ENCODE measurements at places on chromosomes 2 and 18.

GRCh38 chr2:218406209-218406948 is 6.7 kb downstream of the CTDSP1 start:
- peak; percentile 93 for DNase-seq

DNA sequence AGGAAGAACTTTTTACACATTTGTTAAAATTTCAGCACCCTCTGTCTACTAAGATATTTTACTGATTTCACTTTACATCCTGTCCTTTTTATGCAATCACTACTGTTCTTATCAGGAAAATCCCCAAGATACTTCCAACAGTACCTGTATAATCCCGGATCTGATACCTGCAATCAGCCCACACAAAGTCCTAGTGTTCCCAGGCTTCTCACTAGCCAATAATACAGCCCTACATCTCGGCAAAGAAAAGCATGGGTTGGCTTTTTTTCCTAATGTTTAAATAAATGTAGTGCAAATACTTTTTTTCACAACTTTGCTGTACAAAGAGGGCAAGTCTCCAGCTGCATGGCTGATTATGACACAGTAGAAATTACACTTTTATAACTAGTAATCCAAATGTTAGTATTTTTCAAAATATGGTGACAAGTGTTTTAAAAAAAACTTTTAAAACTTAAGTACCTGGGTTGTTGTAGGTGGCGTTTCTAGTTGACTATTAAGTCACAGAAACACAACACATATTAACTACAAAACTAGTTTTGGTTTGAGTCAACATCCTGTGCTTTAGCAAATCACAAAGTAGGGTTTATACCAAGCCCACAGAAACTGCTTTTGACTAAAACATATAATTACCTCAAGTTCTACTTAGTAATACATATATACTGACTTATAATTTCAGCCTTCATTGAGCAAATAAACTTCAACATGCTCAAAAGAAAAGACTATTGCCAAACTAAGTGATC is 19.5 kb downstream of the CNOT11 start:
- DNase-seq = peak; percentile 29

DNA sequence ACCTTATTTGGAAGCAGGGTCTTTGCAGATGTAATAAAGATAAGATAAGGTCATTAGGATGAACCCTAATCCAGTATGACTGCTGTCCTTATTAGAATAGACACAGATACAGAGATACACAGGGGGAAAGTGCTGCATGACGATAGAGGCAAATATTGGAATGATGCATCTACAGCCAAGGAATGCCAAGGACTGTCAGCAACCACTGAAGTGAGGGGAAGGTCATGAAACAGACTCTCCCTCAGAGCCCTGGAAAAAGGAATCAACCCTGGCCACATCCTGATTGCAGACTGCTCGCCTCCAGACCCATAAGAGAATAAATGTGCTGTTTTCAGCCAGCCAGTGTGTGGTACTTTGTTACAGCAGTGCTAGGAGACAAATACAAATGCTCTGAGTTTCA is 14.8 kb downstream of the TMEM237 start:
- no peak for DNase-seq

- DNase-seq = no peak
Measured at GRCh38 chr18:22005191-22005841, 164.1 kb upstream of the GATA6 start.

- DNase-seq = no peak
Measured at GRCh38 chr18:58590254-58590653, 38.6 kb downstream of the ALPK2 start.

GRCh38 chr2:241609859-241610793 is 26.8 kb downstream of the THAP4 start:
- DNase-seq = peak; percentile 92

DNA sequence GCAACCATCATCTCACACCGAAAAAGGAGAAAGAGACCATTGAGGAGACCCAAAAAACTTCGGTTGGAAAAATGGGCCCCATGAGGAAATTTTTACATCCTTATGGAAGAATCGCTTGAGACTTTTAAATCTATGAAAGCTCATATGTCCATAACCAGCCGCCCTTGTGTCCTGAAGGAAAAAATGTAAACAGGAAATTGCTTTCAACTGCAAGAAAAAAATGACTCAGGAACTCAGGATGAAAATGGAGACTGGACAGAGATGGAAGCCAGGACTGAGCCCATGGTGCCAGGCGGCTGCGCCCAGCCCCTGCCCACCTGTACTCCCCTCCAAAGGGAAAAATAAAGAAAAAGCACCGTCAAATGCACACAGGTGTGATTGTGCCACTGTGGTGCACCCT is 81.5 kb upstream of the SLC66A3 start:
- DNase-seq = no peak

DNA sequence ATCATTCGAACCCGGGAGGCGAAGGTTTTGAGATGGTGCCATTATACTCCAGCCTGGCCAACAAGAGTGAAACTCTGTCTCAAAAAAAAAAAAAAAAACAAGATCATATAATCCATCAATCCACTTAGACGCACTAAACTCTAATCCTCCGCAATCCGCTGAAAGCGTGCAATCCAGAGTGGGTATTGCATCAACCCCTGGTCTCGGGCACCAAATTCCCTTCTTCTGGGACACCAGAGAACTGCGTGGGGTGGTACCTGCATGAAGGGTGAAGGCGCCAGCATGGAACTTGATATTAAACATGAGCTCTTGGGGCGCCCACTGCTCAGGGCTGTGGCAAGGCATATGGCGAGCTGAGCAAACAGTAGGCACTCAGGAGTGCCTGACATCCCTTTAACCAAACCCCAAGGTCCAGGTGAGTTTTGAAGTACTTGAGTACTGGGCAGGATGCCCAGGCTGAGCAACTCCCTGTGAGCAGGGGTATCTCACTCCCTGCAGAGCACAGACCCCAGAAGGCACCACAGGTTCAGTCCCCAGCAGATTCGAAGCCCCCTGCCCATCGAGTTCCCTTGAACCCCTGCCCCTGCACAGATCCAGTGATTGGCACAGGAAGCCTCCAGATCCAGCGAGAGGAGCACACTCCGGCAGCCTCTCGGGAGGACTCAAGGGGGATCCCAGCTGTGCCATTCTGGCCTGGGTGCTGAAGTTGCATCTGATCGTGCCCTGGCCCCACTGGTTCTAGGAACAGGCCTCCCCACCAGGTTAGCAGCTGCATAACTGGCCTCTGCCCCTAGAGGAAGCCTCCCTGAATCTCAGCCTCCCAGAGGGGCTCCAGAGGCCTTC is 8.0 kb downstream of the ALPI start:
- DNase-seq = no peak

- DNase-seq = no peak
Measured at GRCh38 chr18:50042611-50043010, 152.3 kb downstream of the MYO5B start.

GRCh38 chr18:11005528-11005927 is 143.8 kb downstream of the PIEZO2 start:
- no peak for DNase-seq

GRCh38 chr2:179932786-179933185 is 71.4 kb upstream of the ZNF385B start:
- DNase-seq = no peak

GRCh38 chr2:128313931-128314347 is 4.7 kb downstream of the HS6ST1 start:
- no peak for DNase-seq

- peak; percentile 16 for DNase-seq
Measured at GRCh38 chr2:237122214-237122666, 36.6 kb downstream of the COPS8 start.

GRCh38 chr2:21067859-21068537 is 24.1 kb upstream of the APOB start:
- DNase-seq = no peak

DNA sequence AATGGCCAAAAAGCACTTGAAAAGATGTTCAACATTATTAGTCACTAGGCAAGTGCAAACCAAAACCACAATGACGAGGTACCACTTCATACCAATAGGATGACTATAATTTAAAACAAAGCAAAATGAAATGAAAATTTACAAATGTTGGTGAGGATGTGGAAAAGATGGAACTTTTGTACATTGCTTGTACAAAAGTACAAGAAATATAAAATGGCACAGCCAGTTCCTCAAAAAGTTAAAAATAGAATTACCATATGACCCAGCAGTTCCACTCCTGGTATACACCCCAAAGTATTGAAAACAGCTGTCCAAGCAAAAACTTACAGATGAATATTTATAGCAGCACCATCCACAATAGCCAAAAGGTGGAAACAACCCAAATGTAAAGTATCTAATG is 107.8 kb upstream of the XPO1 start:
- DNase-seq = no peak

GRCh38 chr2:209960676-209961630 is 41.5 kb upstream of the RPE start:
- DNase-seq = peak; percentile 12

DNA sequence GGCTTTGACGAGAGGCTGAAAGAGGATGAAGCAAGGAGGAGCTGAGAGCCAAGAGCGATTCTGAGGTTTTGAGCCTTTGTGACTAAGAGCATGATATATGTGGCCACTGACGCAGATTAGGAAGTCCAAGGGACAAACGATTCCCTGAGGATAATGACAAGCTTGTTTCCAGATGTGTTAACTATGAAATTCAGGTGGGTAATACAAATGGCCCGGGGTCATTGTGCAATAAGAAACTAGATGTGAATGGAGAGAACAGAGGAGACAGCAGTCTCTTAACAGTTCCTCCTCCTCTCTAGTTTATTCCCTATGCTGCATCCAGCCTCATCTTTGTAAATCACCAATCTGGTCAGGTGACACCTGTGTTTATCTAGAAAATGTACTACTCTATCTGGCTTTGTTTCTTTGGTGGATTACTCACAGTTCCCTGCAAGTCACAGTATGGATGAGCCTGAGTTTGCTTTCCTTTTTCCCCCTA is 84.2 kb downstream of the SOCS6 start:
- no peak for DNase-seq

DNA sequence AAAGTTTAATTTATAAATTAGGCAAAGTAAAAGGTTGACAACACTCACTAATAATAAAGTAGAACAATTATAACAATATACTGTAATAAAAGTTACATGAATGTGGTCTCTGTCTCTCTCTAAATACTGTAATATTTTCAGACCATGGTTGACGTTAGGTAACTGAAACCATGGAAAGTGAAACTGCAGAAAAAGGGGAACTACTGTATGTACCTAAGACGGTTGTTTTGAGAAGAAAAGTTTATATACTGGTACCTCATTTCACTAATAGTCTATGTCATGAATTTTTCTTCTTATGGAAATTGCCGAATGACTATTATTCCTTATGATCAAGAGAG is 166.7 kb upstream of the ZNF521 start:
- no peak for DNase-seq

GRCh38 chr2:114569166-114569565 is 126.7 kb downstream of the DPP10 start:
- no peak for DNase-seq

GRCh38 chr2:85449214-85449588 is 30.7 kb downstream of the SH2D6 start:
- no peak for DNase-seq

- DNase-seq = no peak
Measured at GRCh38 chr18:63224630-63225029, 94.9 kb downstream of the BCL2 start.

DNA sequence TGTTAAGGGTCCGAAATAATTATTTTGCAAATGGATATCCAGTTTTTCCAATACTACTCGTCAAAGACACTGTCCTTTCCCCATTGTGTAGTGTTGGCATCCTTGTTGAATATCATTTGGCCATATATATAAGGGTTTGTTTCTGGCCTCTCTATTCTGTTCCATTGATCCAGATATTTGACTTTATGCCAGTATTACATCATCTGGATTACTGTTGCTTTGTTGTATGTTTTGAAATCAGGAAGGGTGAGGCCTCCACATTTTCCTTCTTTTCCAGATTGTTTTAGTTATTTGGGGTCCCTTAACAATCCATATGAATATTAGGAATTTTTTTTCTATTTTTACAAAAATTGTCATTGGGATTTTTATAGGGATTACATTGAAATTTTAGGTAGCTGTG is 244.1 kb downstream of the GPD2 start:
- DNase-seq = no peak

GRCh38 chr2:149456285-149456684 is 125.9 kb downstream of the LYPD6 start:
- DNase-seq = no peak

DNA sequence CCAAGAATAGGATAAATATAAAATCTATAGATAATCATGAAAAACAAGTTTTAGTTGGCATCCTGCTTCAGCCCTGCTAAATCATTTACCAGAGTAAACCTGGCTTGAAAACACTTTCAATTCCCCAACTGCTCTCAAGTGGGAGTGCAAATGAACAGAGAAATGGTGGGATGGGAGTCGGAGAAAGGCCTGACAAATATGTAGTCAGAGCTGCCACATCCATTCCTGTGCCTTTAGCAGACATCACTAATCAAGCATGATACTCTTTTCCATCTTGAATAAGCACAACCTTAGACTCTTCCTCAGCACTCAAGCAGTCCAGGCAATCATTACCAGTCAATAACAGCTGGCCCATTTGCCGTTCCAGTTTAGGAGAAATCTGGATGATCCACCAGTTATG is 101.3 kb downstream of the ANKRD44 start:
- DNase-seq = no peak

DNA sequence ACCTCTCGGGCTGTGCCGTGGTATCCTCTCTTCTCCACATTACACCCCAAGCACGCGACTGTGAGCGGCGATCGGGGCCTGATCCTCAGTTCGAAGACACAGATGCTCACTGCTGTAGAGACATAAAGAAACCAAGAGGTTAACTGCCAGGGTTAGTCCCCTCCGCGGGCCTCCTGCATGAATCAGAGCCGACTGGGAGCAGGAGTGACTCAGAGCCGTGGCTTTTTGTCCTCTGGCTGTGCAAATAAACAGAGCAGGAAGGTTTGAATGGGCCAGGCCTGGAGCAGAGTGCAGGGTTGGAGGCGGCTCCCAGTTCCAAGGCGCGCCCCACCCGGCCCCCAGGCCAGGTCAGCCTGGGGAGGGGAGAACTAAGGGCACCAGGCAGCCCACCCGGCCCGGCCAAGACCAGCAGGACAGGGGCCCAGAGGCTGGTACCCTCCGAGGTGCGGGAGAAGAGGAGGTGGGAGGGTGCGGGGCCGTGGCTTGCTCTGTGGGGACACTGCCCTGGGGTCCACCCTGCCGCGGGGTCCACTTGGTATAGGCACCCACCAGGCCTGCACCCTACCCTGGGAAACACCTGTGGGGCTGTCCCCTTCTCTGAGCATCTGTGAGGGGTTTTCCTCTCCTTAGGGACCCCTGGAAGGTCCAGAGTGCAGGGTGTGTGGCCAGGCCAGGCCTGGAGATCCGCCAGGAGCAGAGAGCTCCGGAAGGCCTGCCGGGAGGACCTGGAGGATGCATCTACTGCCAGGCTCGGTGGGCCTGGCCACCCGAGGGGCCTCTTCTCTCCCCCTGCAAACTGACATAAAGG is 16.5 kb downstream of the TWIST2 start:
- no peak for DNase-seq

DNA sequence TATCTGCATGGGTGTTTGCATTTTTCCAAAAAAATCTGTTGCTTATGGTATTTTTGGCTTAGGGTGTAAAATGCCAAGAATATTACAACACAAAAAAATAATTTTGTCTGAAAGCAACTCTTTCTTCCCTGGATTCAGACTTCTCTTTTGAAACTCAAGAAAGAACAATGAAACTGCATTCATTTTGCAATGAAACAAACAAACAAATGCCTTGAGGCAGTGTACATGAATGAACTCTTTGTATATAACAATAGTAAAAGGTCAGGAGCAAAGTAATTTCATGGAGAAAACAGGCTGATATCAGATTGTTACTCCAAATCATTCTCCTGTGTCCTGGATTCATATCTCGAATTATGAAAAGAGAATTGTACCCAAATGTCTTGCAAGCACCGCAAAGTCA is 301.6 kb upstream of the CDH20 start:
- DNase-seq = no peak

Measured in CD4-positive, alpha-beta T cell treated with Interleukin-4 for 1 hour (primary cell).